ENCODE measurements at places on chromosomes 12 and 14.
A peak's percentile ranks its signal among the peaks of the same experiment; 100 is the strongest.

DNA sequence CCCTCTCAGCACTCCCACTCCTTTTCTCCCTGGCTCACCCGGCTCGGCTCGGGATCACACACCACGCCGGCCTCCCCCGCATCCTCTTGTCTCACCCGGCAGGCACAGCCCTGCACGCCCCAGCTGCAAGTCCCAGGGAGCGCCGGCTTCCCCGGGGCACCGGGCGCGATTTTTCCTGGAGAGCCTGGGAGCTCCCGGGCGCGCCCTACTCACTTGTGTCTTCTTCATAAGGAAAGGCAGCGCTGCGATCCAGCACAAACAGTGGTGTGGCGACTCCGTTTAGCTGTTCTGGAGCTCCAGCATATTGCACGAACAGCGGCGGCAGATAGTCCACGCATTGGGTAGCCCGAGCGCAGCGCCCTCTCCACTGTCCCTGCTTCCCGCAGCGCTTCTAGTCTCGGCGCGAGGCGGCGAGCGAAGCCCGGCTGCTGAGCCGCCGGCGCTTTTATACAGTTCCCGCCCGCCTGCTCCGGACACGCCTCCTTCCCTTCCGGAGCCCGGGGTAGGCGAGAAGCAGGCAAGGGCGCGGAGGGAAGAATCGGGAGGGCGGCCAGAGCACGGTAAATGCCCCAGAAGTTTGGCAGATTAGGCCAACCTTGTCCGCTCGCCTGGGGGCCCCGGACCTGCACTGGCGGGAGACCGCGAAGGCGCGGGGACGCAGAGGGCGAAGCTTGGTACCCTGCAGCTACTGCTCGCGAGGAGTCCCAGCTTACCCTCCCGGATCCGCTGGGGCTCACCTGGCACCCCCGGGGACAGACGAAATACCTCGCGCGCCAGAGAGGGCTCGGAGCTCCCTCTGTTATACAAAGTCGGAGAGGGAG, at the start of gene KITLG:
Gene KITLG (minus strand): TSS at position 421 of the 821 bp plus-strand sequence. CDS start 193 bp downstream, at position 228.
- peak; percentile 93 for DNase-seq

DNA sequence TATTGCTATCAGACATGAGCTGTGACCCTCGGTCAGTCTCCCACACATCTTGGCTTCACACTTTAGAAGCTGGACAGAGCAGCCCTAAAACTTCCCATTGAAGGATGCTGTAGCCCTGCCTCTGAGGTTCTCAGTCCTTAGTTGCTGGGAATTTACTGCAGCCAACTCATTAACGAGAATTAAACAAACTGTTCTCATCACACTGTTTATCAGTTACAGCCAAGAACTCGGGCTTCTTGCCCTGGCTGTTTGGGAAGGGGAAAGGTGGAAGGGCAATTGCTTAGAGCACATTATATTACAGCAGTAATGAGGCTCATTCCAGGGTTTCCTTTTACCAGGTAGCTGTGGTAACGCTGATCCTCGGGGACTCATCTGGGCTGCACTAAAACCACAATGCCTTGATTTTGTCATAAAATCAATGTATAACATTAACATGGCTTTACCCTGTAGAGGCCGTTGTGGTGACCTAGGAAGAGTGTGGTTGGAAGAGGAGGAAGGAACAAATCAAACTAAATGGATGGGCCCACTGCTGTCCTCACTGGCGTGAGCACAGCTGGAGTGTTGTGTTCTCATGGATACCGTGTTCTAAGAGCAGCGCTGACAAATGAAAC, 87.1 kb downstream of the GPR135 start:
- DNase-seq: no peak

GRCh38 chr14:102015771-102016170, 51.4 kb downstream of the DYNC1H1 start:
- DNase-seq: no peak

- DNase-seq: no peak
Measured at GRCh38 chr14:92729634-92730358, 18.6 kb downstream of the LGMN start.

DNA sequence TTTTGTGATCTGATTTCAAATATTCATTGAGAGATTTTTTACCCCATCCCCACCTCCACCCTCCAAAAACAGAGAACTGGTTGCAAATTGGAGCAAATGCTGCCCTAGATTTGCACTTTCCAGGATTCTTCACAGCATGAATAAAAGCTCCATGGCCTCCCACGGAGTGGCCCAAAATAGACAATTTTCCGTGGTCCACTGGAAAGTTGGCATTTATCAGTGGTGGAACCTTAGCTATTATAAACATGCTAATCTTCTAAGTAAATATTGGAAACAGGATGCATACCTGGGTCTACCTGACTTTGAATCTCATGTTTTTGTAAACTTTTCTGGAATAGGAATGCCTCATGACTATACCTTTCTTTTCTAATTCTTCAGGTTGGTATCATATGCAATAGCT, 123.9 kb downstream of the SLC16A7 start:
- DNase-seq: no peak

GRCh38 chr14:65255583-65256461, 153.5 kb upstream of the MAX start:
- DNase-seq: peak; percentile 88

- DNase-seq: no peak
Measured at GRCh38 chr12:33825442-33825841, 196.9 kb upstream of the ALG10 start.

Data from ELF-1 (cell line).